ENCODE measurements at places on chromosomes 4 and X.
A peak's percentile ranks its signal among the peaks of the same experiment; 100 is the strongest.

DNA sequence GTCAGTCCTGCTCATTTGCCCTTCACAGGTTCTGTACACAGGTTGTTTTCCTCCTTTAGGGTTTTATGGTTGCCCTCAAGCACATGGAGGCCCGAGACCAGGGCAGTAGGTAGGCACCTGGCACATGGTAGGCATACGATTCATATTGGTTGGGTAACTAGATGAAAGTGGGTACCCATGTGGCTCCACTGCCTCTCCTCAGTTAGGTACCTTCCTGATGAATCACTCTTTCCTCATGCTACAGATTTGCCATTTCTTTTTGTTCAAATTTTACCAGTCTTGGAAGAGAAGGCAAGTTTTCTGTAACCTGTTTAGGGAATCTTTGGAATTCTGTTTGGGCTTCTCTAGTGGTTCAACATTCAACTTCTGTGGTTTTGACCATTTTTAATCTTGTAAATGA is 121.3 kb downstream of the FHIP1A start:
- DNase-seq: no peak

GRCh38 chr4:10232114-10232513 is 115.5 kb upstream of the WDR1 start:
- no peak for DNase-seq

DNA sequence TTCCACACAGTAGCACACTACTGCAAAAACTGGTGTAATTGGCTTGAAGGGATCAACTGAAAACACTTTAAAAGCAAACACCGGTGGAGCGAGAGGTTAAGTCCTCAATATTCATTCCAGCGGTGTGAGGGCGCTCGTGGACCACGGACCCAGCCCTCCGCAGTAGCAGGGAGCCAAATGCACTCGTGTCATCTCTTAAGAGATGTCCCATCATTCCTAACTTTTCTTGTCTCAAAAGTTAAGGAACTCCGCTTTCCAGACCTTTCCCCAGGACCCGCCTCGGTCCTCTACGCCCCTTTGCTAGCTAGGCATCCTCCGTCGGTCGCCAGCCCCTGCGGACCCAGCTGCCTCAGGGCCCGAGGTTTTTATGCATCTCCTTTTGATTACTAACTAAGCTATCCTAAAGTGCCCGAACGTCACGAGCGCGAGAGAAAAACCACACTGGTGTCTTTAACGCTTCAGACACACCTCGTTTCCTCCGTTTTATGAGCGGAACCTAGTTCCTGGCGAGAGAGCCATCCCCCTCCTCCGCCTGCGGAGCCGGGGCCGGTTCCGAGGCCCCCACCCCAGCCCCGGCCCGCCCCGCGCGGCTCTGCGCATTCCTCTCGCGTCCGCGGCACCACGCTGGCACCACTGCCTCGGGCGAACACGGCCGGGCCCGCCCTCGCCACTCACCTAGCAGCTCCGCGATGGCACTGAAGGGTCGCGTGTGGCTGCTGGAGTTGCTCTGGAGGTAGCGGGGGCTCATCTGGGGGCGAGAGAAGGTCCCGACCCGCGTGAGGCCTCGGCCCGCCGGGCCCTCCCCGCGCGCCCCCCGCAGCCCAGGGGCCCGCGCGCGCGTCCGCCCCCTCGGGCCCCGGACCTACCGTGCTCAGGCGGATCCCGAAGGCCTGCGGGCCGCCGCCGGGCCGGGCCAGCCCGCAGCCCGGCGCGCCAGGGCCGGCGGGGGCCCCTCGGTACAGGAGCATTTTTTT is 723 bp downstream of the MORC4 start:
- DNase-seq: peak; percentile 47

DNA sequence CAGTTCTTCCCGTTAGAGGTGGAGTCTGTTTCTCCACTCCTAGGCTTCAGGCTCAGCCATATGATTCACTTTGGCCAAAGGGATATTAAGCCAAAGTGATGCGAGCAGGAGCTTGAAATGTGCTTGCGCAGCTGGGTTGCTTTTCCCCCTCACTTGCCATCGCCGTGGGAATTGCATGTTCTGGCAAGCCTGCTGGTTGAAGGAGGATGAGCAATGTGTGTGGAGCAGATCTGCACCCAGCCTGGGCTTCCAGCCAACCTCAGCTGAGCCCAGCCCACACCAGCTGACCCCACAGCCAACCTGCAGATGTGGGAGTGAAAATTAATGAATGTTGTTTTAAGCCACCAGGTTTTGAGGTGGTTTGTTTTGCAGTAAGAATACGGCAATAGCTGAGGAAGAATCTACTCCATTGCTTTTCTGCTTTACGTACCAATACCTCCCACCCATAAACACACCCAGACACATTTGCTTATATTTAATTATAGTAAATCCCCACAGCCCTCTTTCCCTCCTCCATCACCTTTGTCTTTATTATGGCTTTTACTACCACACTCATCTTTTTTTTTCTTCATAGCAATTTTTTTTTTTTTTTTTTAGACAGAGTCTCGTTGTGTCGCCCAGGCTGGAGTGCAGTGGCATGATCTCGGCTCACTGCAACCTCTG is 132.8 kb upstream of the FUNDC1 start:
- no peak for DNase-seq

DNA sequence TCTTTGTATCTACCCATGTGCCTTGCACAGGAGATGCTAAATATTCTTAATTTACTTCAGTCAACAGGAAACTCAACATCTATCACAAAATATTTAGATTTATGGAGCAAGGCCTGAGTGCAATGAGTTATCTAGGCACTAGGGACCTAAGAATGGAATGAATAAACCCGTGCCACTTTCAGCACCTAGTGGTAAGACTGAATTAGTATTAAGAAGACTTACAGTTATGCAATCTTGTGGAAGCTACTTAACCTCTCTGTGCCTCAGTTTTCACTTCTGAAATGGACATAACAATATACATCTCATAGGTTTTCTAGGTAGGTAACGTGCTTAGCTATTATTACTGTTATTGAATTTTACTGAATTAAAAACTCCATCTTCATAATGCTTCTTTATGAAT is 144.6 kb upstream of the MAP3K15 start:
- no peak for DNase-seq

DNA sequence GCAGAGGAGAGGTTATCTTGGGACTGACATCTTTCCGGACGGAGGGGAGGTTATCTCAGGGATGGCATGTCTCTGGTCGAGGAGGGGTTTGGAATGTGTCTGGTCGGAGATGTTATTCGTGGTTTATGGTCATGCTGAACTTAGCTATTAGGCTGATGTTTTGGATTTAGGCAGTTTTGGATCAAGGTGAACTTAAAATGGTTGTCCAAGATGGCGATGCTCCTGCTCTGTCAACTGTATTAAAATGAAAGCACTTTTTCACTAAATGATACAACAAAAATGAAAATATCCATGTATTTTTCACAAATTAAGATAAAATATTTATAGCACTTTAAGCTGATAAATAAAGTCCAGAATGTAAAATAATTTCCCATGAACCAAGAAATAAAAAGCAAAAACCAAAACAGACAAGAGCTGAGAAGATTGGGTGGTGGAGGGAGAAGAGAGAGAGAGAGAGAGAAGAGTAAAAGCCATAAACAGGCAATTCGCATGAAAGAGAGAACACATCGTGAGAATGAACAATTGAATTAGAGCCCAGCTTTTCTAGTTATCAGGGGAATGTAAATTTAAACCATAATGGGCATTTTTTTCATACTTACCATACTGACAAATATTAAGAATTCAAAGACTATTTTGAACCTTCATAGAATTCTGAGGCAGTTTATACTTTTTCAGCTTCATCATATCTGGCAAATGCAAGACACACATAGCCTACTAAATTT is 2236.0 kb upstream of the AGA start:
- DNase-seq: no peak

DNA sequence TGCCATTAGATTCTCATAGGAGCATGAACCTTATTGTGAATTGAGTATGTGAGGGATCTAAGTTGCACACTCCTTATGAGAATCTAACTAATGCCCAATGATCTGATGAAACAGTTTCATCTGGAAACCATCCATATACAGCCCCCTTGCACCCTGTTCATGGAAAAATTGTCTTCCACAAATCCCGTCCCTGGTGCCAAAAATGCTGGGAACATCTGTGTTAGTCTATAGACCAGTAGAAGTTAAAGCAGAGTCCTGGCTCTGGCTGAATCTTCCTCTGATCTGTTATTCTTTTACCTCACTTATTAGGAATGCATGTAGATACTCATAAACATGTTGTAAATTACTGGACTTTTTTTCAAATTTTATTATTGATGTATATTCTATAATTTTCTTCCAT is 29.2 kb downstream of the SULT1B1 start:
- no peak for DNase-seq

- DNase-seq: no peak
These were observed 50.3 kb downstream of the HTRA3 start for GRCh38 chr4:8319731-8320385.

- no peak for DNase-seq
These were observed 422.9 kb downstream of the DTHD1 start for GRCh38 chr4:36704289-36704688.

GRCh38 chr4:76896614-76897535 is 1.1 kb downstream of the SOWAHB start:
- DNase-seq: peak; percentile 52

DNA sequence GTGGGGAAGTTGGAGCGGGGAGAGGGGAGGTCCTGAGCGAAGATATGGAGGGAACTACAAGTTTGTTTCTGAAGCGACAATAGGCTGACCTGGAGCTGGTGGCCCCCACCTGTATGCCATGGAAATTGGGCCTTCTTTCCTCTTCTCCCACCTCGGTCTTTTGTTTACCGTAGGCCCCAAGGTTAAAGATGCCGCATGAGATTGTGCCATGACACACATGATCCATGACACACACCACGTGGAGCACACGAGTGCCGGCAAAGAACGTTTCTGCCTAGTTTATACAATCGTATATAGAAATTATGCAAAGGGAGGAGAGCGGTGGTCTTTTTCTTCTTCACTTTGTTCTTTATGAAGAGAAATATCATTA is 408 bp downstream of the TMEM33 start:
- no peak for DNase-seq

- DNase-seq: no peak
These were observed 37.7 kb downstream of the JADE1 start for GRCh38 chr4:128847082-128847724.

DNA sequence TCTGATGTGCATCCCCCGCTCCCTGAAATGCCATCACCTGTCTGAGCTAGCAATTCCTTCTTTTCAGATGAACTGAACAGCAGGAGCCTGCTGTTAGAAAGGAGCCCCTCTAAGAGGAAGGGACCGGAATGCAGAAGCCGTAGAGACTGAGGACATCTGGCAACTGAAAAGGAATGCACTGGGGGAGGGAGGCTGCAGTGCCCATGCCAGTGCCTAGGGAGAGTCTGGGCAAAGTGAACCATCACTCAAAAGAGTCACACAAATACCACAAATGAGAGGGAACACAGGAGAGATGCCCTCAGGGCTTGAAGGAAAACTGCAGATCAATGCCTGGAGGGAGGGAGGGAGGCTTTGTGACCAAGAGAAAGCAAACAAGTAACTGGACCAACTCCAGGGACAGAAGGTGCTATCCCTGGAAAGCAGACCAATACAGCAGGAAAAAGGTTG is 93.9 kb upstream of the CBR4 start:
- no peak for DNase-seq

- DNase-seq: no peak
These were observed 52.1 kb upstream of the LHFPL1 start for GRCh38 chrX:112731793-112732192.

DNA sequence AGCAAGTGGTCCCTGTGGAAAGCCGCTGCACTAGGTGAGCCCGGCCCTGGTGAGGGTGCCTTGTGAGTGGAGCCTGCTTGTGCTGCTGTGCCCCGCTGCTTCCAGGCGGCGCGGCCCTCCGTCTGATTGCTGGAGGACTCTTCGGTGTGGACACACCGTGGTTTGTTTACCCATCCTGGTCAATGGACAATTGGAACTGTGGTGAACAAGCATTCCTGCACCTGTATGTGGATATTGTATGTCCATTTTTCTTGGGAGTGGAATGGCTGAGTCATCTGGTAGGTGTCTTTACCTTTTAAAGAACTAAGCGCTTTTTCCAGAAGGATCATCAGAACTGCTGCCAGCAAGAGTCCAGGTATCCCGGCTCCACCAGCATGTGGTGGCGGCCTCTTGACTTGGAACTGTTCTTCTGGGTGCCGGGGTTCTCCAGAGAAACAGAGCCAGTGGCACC is 15.6 kb downstream of the MAEA start:
- DNase-seq: peak; percentile 17

- DNase-seq: no peak
These were observed 23.0 kb downstream of the GRXCR1 start for GRCh38 chr4:42915484-42915883.

GRCh38 chr4:56123051-56123450 is 174.3 kb downstream of the CEP135 start:
- no peak for DNase-seq

DNA sequence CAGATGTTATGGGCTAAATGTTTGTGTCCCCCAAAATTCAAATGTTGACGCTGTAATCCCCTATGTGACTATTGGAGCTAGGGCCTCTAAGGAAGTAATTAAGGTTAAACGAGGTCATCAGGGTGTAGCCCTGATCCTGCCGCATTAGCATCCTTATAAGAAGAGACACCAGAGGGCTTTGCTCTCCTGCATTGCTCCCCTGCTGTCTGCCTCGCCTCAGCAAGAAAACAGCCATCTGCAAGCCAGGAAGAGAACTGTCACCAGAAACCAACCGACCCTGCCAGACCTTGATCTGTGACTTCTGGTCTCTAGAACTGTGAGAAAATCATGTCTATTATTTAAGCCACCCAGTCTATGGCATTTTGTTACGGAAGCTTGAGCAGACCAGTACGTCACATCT is 331.9 kb downstream of the DCTD start:
- DNase-seq: no peak

- no peak for DNase-seq
These were observed 37.7 kb downstream of the NHS start for GRCh38 chrX:17412692-17413091.

GRCh38 chr4:121192480-121192879 is 28.4 kb upstream of the TNIP3 start:
- no peak for DNase-seq

DNA sequence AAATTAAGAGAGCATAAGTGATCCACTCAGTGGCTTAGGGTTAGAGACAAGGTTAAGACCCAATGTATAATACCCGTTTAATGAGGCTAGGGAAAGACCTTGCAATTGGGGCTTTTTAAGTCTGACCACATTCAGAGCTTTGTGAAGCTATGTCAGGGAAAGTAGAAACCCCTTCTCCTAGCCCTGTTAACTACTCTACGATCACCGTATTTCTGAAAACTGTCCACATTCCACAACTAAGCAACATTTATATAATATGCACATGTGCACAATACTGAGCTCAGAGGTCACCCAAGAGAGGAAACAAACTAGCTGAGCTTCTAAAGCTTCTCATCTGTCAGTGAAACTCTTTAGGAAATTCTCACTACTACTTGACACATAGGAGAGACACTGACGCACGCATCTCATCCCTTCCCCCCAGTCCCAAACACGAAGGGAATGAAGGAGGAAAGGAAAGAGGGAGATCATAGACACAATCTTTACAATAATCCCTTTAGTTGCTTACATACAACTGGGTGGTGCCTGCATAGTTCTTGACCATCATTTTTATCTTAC is 56.2 kb downstream of the METTL14 start:
- DNase-seq: no peak

DNA sequence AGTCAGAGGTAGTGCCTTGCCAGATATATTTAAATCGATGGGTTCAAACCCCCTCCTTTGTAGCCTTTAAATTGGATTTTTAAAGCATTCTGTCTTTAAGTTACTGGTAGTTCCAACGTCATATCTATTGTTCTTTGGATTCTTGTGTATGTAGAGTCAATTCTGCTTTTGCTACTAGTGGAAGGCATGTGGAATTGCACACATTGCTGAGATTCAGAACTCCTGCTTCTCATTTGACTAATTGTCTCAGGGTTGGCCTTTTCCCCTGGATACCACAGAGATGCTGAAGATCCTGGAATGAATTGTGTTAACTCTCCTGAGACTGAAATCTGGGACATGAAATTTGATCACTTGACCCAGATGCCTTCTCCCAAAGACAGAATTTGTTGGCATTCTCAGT is 328.3 kb upstream of the RPS6KA3 start:
- DNase-seq: no peak

All from CD8-positive, alpha-beta memory T cell (primary cell).